CD4-positive, alpha-beta T cell treated with Interleukin-1 beta for 1 hour (primary cell): ENCODE measurements at places on chromosomes 4 and X.

GRCh38 chr4:127586922-127587571 is 45.7 kb upstream of the INTU start:
- DNase-seq = no peak

DNA sequence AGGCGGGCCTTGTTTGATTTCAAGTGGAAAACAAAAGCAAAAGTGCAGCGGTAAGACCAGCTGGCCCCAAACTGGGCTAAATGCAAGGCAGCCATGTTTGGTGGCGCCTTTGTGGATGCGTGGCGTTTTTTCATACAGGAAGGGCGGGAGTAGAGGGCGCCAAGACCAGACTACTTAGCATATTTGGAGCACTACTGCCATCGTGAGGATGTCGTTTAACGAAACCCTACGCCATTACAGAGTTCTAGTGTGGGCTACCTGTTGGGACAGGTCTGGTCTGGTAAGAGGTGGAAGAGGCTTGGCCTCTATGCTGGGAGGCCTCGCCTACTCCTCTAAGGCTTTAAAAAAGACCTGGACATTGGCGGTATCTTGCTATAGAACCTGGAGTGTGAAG is 230.7 kb upstream of the STK26 start:
- DNase-seq = peak; percentile 95

DNA sequence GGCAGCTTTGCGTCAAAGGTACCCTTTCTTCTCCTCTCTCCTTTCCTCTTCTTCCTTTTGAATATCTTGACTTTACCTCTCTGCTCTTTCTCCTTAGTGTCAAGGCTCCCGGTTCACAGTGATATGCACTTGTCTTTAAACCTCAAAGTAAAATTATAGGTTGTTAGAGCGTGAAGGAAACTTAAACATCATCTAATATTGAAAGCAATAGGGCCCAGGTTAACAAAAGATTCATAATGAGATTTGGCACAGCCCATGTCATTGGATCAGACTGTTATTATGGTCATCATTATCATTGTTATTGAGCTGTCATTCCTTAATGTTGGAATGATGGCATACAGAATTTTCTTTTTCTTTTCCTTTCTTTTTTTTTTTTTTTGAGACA is 32.5 kb downstream of the FTHL17 start:
- no peak for DNase-seq

DNA sequence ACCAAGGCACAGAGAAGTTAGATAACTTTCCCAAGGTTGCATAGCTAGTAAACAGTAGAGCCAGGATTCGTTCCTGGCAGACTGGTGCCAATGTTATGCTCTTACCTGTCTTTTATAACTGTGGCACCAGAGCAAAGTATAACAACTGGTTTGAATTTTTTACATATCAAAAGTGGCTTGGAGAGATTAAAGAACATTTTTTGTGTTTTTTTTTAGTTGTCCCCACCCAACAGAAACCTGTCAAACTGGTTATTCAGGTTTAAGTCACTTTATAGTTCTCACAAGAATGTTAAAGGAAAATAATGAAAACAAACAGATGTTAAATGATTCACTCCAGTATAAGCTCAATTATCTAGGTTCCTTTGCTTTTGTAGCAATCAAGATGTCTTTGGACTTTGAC is 15.6 kb upstream of the FAM47E start:
- DNase-seq = no peak

- DNase-seq = no peak
These were observed 27.4 kb upstream of the GPR174 start for GRCh38 chrX:79117078-79117477.

- DNase-seq = no peak
These were observed 204.8 kb upstream of the LDB2 start for GRCh38 chr4:17103231-17103630.

GRCh38 chr4:2489841-2490552 is 21.1 kb downstream of the RNF4 start:
- no peak for DNase-seq

- no peak for DNase-seq
These were observed 13.1 kb upstream of the COQ2 start for GRCh38 chr4:83297548-83298260.

GRCh38 chr4:40546969-40547788 is 82.5 kb downstream of the RBM47 start:
- no peak for DNase-seq

GRCh38 chr4:96166806-96167205 is 326.9 kb downstream of the PDHA2 start:
- DNase-seq = no peak

- DNase-seq = peak; percentile 14
These were observed 41.3 kb upstream of the GPC3 start for GRCh38 chrX:134026565-134027311.

DNA sequence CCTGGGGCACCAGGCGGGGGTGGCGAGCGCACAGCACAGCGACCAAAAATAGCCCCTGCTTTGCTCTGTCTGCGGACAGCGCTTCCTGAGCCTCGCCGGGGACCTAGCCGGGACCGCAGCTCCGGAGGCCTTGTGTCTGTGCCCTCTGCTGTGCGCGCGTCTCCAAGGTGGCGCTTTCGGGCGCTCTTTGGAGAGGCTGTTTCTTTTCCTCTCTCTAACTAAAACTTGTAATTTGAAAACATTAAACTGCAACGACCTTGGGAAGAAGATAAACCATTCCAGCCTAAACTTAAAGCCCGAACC is 3.4 kb downstream of the ARX start:
- DNase-seq = no peak

- DNase-seq = no peak
These were observed 277.0 kb downstream of the RAPGEF2 start for GRCh38 chr4:159379836-159380235.
